HS-27A (cell line): ENCODE measurements at places on chromosomes 5 and 9.

- no peak for DNase-seq
These were observed 31.7 kb downstream of the GSN start for GRCh38 chr9:121299467-121300282.

- no peak for DNase-seq
These were observed 840.4 kb upstream of the WWC1 start for GRCh38 chr5:167451076-167451475.

DNA sequence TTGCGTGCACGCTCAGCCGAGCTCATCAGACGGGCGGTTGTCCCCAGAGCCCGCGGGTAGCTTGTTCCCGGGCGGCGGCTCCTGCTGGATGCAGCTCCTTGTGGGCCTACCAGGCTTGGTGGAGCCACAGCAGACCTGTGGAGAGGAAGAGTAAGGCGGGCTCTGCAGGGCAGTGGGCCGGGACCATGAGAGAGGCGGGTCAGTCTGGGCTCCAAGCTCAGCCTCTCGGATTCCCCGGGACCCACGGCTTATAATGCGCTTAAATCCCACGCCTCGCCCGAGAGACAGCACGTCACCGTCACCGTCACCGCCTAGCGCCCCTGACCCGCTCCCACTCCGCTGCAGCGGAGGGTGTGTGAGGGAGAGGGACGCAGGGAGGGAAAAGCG lies 1.9 kb upstream of the ANKRD18A start:
- DNase-seq = no peak

- no peak for DNase-seq
These were observed 307.8 kb downstream of the RAB3C start for GRCh38 chr5:58890701-58891085.

GRCh38 chr9:81902626-81903025 lies 25.6 kb upstream of the SPATA31D4 start:
- no peak for DNase-seq

- no peak for DNase-seq
These were observed 110.3 kb downstream of the ASTN2 start for GRCh38 chr9:117304549-117304948.

DNA sequence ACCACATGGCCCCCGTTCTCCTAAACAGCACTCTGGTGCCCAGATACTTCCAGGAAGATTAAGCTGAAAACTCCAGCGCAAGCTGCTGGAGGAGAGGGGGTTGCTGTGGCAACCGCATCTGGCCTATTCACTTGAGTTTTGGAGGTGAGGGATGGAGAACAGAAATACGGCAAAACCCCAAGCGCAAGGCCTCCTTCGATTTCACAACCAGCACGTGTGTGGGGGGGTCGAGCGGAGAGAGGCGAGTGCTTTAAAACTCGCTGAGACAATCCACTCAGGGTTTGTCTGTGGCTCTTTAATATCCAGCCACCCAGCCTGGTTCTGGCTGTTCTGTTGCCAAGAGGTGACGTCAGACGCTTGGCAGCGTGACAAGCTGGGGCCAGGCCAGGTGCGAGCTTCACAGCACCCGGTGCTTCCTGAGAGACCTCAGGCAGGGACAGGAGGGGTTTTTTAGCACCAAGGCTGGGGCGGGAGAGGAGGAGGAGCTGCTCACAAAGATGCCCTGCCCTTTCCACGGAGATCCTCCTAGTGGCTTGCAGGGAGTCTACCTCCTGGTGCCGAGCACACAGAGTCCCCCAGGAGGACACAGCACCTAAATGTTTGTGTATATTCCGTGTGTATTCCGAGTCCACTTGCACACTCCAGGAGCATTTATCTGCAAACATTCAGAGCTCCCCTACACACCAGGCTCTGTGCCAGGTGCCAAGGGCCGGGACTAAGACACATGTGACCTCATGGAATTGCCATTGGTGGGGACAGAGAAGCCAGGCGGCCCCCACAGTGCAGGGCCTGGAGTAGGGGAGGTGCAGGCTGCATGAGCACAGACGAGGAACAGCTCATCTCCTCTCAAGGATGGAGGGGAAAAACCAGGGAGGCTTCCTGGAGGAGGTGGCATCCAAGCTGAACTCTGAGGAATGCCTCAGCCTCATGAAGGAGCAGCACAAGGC lies 194.6 kb downstream of the OLFM1 start:
- no peak for DNase-seq

DNA sequence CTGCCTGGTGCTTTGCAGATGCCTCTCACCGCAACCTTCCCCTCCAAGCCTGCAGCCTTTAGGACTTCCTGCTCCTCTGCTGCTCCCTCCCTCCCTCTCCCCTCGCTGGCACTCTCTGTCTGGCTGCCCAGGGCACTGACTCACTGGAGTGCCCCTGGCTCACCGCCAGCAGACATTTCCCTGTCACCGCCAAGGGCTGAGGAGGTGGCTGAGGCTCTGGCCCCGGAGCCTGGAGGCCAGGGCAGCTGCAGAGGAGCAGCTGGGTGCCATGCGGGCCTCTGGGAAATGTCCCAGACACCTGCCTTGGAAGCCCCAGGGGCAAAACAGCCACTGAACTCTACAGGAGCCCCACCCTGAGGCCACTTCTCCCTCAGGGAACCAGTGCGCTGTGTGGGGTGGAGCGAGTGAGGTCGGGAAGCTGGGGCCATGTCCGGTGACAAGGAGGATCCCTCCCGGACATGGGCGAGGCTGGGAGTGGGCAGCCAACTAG lies 53.4 kb downstream of the TENT4A start:
- DNase-seq = peak; percentile 82

GRCh38 chr9:38445154-38446043 lies 21.1 kb upstream of the IGFBPL1 start:
- no peak for DNase-seq

- no peak for DNase-seq
These were observed 53.7 kb upstream of the ANKH start for GRCh38 chr5:14925326-14925725.

DNA sequence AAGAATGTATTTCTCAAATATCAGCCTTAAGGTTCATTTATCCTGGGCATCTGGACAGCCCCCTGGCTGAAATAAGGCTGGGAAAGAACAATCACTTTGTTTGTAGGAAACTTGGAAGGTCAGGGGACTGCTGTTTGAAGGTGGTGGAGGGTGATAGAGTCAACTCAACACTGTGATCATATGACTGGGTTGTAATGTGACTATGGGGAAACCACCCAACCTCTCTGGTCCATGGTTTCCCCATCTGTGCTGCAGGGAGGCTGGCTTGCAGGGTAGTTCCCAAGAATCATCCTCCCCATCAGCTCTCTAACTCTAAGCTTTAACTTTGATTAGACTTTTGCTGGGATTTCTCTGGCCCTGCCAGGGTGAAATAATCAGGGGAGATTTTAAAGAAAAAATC lies 10.0 kb downstream of the INSYN2B start:
- no peak for DNase-seq

DNA sequence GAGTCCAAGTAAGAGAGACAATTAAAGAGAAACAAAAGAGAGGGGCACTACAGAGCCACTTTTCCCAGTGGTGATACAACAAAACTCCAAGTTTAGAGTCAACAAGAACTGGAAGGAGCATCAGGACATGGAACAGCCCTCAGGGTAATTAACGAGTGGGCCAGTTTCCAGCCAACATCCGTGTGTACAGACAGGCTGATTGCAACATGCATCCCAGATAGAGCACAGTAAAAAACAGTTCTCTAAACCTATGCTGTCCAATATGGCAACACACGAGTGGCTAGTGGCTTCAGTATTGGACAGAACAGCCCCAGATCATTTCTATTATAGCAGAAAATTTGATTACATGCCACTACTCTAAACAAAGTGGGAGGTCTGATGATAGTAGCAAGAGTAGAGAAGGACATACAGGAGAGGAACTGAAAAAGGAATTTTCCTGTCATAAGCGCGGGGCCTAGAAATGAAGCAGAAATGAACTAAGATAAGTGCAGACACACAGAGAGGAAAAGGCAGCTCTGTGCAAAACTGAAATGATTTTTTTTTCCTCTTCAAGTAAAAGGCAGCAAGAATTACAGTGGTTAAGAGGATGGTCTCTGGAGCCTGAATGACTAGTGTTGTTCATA lies 175.6 kb upstream of the CCNG1 start:
- no peak for DNase-seq

DNA sequence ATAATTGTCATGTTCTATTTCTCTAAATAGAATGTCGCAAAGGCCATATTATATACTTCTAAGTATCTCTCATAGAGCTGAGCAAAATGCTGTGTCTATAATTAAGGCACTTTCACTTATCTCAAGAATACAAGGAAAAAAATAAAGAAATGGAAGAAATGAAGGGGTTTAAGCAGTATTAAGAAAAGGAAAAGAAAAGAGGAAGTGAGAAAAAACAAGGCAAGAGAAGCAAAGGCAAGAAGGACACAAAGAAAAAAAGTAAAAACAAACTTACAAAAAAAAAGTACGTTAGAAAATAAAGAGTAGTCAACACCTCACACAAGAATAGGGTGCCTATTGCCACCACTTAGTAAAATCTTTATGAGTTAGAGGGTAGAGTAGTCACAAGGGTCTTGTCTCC lies 506.2 kb downstream of the GABRG2 start:
- no peak for DNase-seq

GRCh38 chr5:131496400-131496713 lies 138.7 kb downstream of the RAPGEF6 start:
- DNase-seq = no peak

GRCh38 chr9:110329639-110330230 lies 7.9 kb downstream of the TXNDC8 start:
- no peak for DNase-seq

GRCh38 chr5:172356047-172356446 lies 72.5 kb upstream of the UBTD2 start:
- DNase-seq = no peak

GRCh38 chr5:127936439-127936972 lies 147.1 kb upstream of the SLC12A2 start:
- no peak for DNase-seq

DNA sequence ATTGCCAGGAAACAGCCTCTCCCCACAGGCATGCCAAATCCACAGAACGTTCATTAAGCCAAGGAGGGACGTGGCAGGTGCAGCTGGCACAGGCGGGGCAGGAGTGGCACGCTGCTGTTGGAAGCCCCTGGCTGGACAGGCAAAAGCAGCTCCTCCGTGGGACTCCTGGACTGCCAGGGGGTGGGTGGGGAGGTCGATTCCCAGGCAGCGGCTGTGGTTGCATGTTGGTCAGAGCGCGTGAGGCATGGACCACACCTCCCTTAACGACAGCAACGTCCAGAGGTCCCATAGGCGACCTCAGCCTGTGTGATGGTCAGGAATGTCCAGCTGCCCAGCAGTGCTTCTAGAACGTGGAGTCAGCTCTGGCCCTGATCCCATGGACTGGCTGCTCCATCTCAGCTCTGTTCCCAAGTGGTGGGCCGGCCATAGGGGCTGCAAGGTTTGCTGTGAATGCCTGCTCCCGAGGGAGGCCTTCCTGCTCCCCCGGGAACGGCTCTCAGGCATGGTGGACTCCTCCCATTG lies 6.9 kb downstream of the SLC6A19 start:
- DNase-seq = no peak

DNA sequence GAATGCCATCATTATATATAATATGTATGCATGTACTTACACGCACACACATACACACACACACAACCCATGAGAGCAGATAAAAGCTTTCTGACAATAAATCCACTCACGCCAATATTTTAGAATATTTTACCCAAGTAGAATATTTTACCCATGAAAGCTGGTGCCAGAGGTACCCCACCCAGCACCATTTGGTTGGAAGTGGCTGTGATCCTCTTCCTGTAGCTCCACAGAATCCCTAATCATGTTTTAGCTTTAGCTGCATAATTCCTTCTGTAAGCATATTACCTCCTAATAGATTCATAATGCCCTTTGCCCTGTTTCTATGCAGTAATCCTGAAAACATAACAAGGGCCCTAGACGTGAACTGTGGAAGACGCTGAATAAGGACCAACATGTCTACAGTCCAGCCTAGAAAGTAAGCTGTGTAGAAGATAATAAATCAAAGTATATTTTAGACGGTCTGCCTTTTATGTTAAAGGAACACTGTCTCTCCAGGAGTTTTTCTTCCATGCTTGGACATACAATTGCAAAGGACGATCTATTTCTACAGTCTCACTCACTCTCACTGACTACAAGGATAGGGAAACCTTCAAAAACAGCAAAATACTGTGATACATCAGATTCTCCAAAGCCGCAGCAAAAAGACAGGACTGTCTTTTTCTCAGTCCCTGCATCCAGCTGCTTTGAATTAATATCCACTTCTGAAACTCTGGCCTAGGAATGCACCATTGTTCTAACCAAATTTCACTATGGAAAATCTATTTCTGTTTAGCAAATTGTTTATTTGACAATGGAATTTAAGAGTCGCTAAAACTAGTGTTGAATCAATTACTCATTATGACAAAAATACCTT lies 98.2 kb downstream of the USP20 start:
- DNase-seq = no peak

GRCh38 chr9:137757613-137758029 lies 120.0 kb upstream of the CACNA1B start:
- peak; percentile 27 for DNase-seq

- no peak for DNase-seq
These were observed 968.1 kb upstream of the CDH18 start for GRCh38 chr5:20956134-20956533.

DNA sequence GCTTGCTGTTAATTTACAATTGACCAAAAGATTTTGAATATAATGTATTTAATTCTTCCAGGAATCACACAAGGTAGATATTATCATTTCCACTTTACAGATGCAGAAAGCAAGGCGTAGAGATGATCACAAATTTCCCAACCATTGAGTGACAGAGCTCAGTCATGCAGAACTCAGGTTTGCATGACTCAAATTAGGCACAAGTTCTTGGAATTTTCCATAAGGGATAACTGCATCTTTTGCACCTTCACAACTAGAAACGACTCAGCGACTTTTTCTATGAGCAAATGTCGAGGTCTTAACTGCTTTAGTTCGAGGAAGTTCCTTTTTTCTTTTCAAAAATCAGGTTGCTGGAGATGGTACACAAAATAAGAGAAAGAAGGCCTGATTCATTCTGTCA lies 265.5 kb upstream of the PAPPA start:
- no peak for DNase-seq

DNA sequence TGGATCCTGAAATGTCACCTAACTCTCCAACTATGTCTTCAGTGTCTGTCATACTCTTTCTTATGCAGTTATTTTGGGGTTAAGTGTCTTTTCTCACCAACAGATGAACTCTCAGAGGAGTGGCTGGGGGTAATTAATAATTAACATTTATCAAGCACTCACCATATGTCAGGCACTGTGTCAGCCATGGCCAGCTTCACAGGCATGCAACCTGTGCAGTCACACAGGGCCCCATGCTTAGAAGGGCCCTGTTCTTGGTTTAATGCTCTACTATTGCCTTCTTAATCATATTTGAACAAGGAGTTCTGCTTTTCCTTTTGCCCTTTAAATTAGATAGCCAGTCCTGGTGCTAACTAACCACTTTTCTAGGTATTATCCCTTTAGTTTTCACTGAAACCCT lies 3.4 kb upstream of the GRPEL2 start:
- no peak for DNase-seq

DNA sequence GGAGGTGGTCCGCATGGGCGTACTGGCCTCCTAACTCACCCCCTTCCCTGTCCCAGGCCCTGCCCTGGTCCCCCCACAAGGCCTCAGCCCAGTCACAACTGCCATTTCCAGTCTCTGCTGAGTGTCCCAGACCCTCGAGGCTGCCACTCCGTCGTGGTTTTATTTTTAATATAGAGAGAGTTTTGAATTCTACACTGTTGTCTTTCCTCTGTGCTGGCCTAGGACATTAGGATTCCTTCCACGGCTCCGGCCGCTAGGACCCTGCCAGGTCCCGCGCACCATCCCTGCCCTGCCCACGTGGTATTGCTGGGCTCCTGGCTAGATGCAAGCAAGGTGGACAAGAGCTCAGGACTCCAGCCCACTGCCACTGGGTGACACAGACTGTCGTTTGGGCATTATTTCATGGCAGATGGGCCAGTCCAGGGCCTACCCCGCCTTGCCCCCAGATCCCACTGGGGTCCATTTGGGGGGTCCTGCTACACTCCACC lies 53.3 kb downstream of the SAR1B start:
- no peak for DNase-seq
